ENCODE measurements at places on chromosomes 5 and 9. TPM values are rescaled to one million over a fixed set of nuclear protein-coding genes. Genes with fewer than 3 reads are reported as not detected.

Gene PTPDC1
- total RNA-seq = 6.0 TPM

Gene FOXE1
- not detected for total RNA-seq

Gene SVEP1
- total RNA-seq = not detected

Gene CDKN2A
- total RNA-seq = 1.5 TPM

GRCh38 chr9:108845947-108846346 is 9.8 kb downstream of the ACTL7B start:
- no peak for DNase-seq

- DNase-seq = no peak
These were observed 11.0 kb downstream of the FABP6 start for GRCh38 chr5:160240350-160240749.

GRCh38 chr5:29896646-29897045 is 1296.8 kb upstream of the CDH6 start:
- DNase-seq = no peak

DNA sequence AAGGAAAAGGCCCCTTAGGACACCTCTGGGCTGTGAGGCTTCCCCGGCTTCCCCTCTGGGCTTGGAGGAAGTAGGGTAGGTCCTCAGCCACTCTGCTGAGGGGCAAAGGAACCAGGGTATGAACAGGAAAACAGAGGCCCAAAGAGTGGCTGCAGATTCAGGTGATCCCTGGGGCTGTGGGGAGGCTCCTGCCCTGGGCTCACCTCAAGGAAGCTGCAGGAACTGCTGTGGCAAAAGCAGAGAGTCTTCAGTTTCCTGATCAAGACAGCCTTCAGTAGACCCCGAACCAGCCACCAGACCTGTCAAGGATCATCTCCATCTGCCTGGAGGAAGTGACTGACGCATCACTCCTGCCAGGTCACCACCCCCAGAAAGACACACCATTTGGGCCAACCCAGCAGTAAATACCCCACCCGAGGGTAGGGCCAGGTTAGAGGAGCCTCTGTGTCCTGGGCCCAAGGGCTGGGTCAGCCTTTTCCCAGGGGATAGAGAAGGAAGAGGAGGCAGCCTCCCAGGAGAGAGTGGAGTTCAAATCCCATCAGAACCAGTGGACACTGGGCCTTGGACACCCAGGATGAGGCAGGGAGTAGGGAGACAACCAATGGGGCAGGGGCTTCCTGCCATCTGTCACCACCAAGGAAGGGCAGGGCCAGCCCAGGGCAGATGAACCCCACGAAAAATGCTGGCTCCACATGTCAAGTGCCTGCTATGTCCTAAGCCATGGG is 5.8 kb upstream of the ST6GALNAC6 start:
- peak; percentile 67 for DNase-seq

DNA sequence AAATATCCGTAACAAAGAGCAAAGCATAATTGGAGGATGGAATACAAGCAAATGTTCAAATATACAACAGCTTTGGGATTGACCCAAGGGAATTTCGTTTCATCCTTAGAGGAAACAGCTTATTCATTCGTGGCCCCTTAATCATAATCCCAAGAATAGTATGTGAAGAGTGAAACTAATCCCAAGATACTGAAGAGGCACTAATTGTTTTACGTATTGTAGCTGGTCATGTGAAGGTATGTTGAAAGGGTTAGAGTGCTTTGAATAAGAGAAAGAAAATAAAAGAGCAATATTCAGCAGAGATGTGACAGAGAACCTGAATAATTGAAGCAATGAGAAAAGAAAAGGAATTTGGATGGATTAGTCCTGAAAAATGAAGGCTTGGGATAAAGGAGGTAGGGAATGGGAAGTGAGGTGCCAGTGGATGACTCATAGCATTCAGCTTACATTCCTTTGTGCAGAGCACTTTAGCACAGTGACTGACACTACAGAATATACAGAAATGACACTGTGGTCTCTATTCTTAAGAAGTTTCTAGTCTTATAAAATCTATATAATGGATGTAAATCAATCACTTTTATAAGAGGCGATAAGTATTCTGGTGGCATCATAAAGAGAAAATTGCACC is 221.9 kb downstream of the TLR4 start:
- DNase-seq = no peak

- DNase-seq = no peak
These were observed 175.5 kb downstream of the ANXA1 start for GRCh38 chr9:73327149-73327548.

GRCh38 chr5:62093976-62094375 is 212.0 kb upstream of the KIF2A start:
- no peak for DNase-seq

- DNase-seq = no peak
These were observed 68.2 kb upstream of the ITGA2 start for GRCh38 chr5:52920929-52921328.

DNA sequence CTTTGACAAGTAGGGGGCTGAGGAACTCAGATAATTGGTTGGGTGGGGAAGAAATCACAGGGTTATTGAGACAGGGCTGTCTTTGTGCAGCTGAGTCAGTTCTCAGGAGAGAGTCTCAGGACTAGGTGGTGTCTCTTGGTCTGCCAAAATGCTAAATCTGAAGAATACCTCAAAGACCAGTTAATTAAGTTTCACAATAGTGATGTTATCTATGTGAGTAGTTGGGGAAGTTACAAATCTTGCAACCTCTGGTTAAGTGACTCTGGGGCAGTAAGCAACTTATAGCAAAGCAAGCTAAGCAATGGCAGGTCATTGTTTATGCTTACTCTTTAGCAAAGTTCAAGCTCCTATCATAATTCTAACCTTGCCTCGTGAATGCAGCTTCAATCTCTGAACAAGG is 53.6 kb downstream of the GIN1 start:
- DNase-seq = no peak

All from activated naive CD8-positive, alpha-beta T cell treated with anti-CD3 and anti-CD28 coated beads for 36 hours (primary cell).